Activated CD4-positive, CD25-positive, alpha-beta regulatory T cell (primary cell): ENCODE measurements at places on chromosomes 3 and 15.

DNA sequence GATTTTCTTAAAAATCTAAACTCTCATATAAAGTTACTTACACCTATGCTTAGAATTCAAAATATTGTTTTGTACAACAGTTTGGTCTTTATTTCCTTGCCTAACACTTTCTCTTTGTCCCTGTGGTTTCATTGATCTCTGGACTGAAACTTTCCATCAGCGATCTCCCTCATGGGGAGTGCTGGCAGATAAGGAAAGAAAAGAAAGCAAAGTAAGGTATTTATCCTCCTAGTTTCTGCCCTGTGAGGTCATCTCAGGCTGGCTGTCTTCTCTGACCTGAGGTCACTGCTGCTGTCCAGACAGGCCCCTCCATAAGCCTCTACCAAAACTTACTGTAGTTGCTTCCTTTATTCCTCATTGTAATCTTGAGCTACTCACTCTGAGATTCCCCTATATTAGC is 57.9 kb upstream of the EPHA6 start:
- no peak for DNase-seq

GRCh38 chr15:47412136-47412535 is 305.2 kb upstream of the SEMA6D start:
- DNase-seq = no peak

DNA sequence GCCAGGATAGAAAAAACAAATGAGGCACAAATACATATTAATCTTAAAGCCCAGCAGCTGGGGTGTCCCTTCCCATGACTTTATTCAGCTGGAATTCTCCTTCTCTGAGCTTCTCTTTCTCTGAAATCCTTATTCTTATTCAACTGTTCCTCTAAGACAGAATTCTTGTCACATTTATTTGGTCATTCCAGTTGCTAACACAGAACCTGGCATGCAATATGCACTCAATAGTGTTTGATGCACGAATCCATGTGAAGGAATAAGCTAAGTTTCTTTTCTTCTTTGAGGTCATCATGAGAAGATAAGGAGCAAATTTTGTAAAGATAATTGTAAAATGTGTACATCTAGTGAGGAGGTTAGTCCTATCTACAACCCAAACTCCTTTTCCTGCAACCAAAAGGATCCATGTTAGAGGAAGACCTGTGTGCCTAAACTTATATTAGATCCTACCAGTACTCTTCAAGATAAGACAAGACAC is 154.2 kb upstream of the KCNMB2 start:
- no peak for DNase-seq

DNA sequence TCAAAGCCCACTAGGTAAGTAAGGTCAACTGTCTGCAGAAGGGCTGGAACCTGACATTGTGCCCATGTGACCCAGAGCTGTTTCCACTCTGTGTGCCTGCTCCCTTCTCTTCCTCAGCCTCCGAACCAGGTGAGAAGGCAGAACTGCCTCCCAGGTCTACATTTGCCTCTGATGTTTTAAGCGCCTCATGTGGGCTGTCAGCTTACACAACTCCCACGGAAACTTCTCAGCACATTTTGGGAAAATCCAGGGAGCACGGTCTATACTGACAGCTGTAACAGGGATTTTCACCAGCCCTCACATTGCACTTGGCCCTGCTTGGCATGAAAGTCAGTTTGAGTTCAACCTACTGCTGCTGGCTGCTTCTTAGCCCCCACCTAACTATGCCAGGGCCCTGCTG is 46.9 kb upstream of the SLC24A5 start:
- DNase-seq = no peak

GRCh38 chr15:59569477-59569876 is 42.1 kb upstream of the GCNT3 start:
- no peak for DNase-seq

GRCh38 chr3:195462308-195462610 is 19.4 kb upstream of the ACAP2 start:
- no peak for DNase-seq

- no peak for DNase-seq
These were observed 11.2 kb upstream of the CXCR6 start for GRCh38 chr3:45932112-45932511.

DNA sequence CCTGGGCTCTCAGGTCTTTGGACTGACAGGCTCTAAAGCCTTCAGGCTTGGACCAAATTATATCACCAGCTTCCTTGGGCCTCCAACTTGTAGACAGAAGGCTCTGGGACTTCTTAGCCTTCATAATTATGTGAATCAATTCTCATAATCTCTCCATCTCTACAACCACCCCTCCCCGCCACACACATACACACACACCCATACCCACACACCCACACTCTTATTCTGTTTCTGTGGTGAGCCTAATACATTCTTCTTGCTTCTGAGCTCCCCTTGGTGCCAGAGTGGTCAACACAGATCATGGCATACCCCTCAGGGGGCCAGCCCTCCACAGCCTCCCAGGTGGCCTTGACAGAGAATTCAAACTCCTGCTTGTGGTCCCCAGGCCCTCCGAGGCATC is 5.6 kb upstream of the NUP210 start:
- no peak for DNase-seq

DNA sequence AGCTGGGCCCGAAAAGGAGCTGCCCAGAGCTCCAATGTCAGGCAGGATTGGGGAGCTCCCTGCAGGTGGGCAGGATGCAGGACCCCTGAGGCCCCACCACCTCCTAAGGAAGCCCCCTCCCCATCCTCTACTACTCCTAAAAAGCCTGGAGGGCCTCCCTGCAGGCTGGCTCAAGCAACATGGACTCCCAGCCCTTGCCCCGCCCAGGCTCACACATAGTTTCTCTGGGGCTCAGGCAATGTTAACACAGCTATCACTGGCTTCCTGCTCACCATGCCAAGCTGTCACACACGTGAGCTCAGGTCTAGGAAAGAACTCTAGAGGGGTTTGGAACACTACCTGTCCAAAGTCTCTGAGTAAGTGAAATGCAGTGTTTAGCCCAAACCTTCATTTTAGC is 65.4 kb upstream of the ZNF148 start:
- DNase-seq = no peak

DNA sequence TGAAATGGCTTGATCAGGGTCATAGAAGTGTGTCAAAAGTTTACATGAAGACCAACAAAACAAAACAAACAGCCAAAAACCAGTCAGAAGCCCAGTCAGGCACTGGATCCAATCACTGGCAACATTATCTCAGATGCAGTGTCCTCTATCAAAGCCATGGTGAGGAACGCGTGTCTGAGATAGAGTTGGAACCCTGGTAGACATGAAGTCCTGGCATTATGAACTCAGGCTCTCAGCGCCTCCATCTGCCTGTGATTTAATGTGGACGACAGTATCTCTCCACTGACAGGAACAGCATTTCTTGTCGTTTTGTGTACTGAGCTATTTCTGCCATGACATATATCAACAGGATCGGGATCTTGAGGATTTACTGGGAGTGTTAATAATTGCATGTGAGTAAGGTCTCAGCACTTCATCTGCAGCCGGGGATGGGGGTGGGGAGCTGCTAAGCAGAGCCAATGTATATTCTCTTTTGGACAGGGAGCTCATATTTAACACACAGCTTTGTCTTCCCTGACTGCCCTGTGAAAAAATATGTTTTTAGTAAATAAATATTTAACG is 1120.0 kb downstream of the IGSF11 start:
- no peak for DNase-seq

DNA sequence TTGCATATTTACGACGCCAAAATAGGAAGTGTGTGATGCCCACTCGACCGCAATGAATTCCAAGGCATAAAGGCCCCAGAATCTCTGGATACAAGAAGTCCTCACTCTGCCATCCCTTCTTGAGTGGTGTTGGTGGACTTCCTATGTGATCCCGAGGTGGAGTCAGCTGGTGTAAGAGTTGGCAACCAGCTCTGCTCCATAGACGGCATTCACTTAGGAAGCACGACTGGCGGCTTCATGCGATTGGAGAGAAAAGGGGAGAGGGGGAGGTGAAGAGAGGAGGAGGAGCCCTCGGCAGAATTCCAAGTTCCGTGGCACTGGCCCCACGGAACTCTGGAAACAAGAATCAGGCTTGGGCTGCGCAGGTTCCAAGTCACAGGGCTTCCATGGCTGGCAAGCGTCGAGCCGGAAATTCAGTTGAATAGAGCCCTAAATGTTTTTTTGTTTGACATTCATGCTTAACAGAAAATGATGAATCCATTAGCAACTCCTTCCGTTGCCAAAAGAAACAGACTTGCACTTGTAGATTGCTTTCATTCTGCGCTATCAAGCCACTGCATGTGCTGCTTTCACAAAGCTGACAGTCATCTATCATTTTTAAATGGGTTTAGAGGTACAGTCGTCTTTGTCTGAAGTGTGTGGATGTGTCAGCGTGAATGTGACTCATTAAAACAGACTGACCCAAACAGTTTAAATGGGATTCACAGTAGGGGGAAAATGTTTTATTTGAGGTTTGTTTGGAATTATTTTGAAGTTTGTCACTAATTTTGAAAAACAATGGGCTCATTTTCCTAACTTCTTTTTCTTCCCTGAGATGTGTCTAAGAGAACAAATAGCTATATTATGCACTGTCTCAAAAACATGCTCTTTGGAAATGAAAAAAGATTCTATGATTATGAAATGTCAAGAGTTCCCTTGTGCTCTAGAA is 428.3 kb upstream of the ATP11B start:
- DNase-seq = no peak

- DNase-seq = no peak
These were observed 10.6 kb downstream of the IREB2 start for GRCh38 chr15:78448441-78449219.

DNA sequence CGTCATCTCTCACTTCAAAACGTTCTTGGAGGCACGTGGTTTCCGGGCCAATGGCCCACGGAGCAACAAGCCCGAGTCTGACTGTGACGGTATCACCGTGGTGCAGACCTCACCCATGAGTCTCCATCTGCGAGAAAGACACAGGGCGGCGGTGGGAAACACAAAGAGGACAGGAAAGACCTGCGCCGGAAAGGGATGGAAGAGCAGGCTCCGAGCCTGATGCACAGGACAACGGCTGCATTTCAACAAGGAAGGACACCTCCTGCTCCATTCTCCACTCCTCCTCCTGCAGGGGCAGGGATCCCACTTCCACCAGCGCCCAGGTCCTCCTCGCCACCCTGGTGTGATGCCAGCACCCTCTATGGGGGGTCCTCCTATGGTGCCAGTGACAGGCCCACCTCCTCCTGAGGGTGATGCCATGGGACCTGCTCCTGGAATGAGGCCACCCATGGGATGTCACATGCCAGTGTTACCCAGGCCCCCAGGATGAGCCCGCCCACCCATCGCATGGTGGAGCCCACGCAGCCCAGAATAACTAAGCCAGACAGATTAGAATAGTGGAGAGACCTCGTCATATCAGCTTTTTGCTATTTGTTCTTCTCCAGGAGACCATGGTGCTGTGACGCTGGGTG is 73.0 kb upstream of the PCSK6 start:
- no peak for DNase-seq

GRCh38 chr3:169227911-169228310 is 435.6 kb downstream of the MECOM start:
- DNase-seq = no peak

- no peak for DNase-seq
These were observed 12.2 kb upstream of the PSTPIP1 start for GRCh38 chr15:76982756-76983155.

DNA sequence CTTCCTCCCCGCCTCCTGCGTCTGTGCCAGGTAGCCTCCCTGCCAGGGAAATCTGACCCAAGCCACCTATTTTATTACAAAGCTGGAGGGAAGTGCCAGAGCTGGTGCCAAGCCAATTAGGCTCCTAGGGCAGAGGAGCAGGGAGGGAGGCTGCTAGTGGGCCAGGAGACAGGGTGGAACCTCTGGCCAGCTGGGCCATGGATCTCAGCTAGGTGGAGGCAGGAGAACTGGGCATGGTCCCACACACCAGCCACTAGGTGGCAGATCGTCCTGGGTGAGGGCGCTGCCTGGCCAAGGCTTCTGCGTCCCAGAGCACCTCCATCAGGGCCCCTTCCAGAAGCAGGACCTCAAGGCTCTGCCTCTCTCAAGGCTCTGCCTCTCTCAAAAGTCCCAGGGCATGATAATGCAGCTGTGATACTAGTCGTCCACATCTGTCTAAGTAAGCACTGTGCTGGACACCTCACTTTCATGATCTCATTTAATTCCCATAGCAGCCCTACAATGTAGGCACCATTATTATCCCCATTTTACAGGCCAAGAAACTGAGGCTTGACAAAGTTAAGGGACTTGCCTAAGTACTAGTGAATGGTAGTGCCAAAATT is 4.5 kb upstream of the RFT1 start:
- DNase-seq = peak; percentile 6

DNA sequence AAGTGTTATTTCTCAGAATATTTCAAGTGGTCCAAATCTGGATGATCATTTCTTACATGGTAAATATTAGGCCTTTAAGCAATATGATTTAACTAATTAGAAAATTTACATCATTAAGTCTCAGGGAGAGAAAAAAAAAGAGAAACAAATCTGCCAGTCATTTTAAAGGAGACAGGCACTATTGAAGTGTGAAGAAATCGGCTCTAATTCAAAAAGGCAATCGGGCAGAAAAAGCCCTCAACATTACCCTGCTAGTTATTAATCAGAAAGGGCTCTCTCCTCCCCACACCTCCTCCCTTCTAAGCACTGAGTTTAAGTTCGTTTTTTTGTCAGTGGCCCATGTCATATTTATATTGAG is 215.9 kb downstream of the MEIS2 start:
- DNase-seq = no peak

DNA sequence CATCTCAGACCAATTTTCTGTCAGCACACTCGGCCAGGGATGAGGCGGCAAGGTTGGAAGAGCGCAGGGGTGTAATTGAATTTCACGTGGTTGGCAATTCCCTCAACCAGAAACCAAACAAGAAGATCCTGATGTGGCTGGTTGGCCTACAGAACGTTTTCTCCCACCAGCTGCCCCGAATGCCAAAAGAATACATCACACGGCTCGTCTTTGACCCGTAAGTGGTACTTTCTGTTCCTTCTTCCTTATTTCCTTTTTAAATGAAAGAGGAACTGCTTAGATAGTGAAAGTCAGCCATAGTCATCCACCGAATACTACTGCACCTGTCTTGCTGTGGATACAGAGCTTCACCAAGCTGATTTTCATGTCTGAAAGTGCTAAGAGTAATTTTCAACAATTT is 60.1 kb downstream of the SGO1 start:
- no peak for DNase-seq

DNA sequence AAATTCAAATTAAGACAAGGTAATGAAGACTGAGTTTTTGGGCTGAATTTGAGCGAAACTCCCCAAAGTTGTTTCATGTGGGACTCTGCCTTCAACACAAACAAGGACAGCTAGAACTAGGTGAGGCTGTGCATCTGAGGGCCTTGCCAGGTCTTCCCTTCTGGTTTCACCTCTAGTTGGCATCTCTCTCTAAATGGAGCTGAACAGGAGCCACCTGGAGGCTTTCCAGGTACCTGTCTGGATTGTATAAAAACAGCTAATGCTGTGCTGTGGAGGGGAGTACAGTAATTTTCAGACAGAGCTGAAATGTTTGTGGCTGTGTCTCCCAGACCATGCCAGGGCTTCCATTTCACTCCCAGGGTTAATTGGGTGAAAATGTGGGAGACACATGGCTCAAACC is 27.1 kb downstream of the TRIM71 start:
- DNase-seq = no peak

DNA sequence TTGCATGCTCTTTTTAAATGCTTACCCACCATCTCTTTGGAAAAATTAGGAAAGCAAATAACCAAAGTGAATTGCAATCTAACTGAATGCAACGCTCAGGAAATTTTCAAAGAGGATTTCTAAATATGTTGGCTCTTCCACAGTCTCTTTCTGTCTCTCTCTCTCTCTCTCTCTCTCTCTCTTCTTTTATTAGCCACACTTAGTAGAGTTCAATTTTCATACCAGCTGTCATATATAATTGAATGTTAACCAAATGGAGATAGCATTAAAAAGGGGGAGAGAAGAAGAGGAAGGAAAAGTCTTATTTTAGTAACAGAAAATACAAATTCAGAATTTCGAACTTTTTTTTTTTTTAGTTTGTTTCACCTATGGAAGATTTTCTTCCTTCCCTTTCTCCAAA is 235.9 kb upstream of the GBE1 start:
- DNase-seq = no peak
